ENCODE measurements at places on chromosomes 1 and 21.
A peak's percentile ranks its signal among the peaks of the same experiment; 100 is the strongest.

- DNase-seq, result peak; percentile 47
Measured at GRCh38 chr1:89904219-89904980, 83.6 kb downstream of the LRRC8D start.

DNA sequence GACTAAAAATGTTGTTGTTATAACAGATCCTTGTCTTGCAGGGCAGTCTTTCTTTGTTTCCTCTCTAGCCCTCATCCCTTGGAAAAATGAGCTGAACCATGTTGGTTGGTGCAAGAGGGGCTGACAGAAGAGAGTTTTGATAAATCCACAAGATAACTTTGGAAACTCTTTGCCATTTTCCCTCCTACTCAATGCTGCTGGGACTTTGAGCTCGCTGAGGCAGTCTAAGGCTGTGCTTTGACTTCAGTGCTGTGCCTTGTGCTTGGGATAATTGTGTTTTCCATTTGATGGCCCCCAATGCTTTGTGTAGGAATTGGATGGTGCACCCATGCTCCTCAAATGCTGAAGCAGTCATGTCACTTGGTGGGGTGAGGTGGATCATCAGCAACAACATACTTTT is 31.7 kb downstream of the ST6GALNAC3 start:
- no peak for DNase-seq

DNA sequence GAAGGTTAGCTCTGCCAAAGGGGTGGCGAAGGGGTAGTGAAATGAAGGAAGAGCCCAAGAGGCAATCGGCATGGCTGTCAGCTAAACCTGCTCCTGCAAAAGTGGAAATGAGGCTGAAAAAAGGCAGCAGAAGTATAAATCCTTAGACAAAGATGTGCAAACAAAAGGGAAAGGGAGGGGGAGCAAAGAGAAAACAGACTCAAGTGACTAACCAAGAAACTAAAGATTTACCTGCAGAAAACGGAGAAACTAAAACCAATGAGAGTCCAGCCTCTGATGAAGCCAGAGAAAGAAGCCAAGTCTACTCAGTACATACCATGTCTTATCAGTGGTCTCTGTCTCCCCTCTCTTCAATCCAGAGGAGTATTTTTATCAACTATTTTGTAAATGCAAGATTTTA is 25.4 kb downstream of the SCAF4 start:
- no peak for DNase-seq

DNA sequence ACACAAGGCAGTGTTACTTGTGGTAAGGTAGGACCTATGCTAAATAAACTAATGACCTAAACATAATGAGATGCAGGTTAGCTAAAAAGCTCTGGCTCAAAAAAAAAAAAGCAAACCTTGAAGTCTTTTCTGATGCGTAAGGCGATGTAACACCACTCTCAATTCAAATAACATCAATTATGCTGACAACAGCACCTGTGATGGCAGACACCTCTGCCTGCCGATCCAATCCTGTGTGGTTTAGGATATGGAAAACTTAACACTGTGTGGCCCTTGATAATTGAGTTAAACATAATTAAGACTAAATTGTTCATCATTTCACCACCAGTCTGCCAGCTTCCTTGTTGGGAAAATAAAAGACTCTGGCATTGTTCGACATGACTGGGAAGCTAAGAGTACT is 9.1 kb downstream of the RPAP2 start:
- DNase-seq, result no peak

- no peak for DNase-seq
Measured at GRCh38 chr1:30719406-30720270, 3.7 kb downstream of the MATN1 start.

DNA sequence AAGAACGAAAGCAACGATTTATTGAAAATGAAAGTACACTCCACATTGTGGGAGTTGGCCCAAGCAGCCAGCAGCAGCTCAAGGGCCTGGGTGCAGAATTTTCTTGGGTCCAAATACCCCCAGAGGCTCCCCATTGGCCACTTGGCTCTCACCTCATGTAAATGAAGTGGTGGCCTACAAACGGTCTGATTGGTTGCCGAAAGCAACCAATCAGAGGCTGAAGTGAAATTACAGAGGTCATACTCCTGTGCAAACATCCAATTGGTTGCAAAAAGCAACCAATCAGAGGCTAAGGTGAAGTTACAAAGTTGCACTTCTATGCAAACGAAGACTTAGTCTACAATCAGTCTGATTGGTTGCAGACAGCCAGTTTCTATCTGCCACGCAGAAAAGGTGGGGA is 31.9 kb downstream of the FAM163A start:
- no peak for DNase-seq

GRCh38 chr1:4736254-4736653 is 81.8 kb downstream of the AJAP1 start:
- DNase-seq, result peak; percentile 91

DNA sequence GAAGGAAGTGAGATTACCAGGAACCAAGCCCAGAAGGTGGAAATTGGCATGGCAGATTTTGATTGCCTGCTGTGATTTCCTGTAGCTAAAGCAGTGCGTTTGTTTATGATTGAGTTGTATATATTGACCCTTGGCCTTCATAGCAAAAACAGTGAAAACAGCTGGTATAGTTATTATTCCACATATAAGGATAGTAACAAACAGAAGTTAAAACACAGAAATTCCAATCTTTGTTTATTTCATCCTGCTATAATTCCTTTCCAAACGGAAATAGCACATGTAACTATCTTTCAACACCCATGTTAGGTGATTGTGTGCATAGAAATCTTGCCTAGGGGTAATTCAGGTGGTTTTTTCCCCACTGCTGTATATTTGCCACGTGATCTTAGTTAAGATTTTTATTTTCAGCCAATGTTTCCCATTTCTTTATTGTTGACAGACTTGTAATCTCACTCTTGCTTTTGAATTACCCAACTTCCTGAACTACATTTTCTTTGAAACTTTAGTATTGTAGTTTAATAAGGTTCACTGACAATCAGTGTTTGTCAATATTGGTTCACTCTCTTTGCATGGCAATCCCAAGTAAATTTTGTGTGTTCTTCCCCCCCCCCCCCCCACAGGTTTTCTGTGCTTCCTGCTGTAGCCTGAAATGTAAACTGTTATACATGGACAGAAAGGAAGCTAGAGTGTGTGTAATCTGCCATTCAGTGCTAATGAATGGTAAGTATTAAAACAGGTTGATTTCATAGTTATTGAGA is 102.7 kb downstream of the CC2D1B start:
- DNase-seq, result no peak

DNA sequence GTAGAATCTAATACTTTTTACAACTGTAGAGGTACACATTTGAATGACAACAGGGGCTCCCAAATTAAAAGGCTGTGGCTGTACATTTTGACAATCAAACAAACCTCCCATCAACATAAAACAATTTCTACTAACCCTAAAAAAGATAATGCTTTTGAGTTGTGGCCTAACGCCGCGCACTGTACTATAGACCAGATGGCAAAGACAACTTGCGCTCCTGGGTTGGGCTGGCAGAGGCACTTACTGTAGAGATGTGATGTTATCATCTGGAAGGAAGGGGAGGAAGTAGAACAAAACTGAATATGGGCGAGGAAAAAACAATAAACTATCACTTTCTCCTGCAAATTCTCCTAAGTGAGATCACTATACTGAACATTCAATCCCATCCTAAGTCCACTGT is 26.1 kb downstream of the SPRTN start:
- no peak for DNase-seq

- no peak for DNase-seq
Measured at GRCh38 chr1:68043443-68044090, 6.9 kb downstream of the DIRAS3 start.

GRCh38 chr1:175373786-175374623 is 181.4 kb upstream of the KIAA0040 start:
- peak; percentile 38 for DNase-seq

DNA sequence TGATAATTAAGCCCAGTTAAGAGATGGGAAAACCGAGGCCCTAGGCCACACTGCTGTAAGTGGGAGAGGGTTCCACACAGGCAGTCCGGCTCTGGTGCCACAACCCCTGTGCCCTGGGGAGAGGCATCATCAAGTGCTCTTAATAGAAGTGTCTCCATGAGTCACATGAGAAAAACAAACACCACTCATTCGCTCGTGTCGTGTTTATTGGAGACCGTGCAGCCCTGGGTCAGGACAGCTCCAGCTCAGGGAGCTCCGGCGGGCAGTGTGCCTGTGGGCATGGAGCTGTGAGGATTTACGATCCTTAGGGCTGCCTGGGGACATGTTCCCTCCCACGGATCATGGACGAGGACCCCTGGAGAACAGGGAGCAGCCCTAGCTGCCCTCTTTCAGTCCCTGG is 658.5 kb downstream of the AJAP1 start:
- DNase-seq, result no peak

GRCh38 chr1:152182944-152183361 is 23.9 kb upstream of the RPTN start:
- DNase-seq, result no peak

- no peak for DNase-seq
Measured at GRCh38 chr1:186187601-186188000, 187.5 kb downstream of the TPR start.

- no peak for DNase-seq
Measured at GRCh38 chr1:112672842-112673241, 1.6 kb upstream of the MOV10 start.

GRCh38 chr1:235012436-235013210 is 116.0 kb downstream of the TOMM20 start:
- DNase-seq, result no peak

GRCh38 chr21:32183396-32183795 is 95.5 kb downstream of the MIS18A start:
- DNase-seq, result no peak

DNA sequence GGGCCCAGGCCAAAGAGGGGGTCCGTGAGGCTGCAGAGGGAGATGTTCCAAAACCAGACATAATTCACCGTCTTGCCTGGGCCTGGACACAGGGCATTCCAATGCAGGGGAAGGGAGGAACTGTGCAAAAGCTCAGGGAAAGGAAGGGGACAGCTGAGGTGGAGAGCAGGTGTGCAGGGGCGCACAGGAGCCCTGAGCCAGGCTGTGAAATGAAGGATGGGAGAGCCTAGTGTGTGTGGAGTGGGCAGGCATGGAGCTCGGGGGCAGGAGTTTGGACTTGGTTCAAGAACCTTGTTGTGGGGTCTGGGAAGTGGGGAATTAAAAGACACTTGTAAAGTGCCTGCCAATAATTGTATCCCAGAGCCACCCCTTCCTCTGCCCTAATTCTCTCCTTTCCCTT is 2.3 kb downstream of the TNNI1 start:
- DNase-seq, result no peak

GRCh38 chr21:16421007-16421406 is 691.2 kb downstream of the USP25 start:
- DNase-seq, result no peak

DNA sequence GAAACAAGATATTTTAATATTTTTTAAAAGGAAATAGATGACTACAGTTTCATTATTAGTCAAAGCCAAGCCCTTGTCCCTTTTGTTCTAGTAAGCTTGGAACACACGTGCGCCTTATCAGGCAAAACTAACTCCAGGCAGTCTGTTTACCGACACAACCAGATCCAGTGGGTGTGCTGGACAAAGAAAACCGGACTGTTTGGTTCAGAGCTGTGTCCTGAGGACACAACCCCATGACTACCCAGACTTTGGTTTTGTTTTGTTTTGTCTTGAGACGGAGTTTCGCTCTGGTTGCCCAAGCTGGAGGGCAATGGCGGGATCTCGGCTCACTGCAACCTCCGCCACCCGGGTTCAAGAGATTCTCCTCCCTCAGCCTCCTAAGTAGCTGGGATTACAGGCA is 13.9 kb upstream of the RHOU start:
- DNase-seq, result no peak

DNA sequence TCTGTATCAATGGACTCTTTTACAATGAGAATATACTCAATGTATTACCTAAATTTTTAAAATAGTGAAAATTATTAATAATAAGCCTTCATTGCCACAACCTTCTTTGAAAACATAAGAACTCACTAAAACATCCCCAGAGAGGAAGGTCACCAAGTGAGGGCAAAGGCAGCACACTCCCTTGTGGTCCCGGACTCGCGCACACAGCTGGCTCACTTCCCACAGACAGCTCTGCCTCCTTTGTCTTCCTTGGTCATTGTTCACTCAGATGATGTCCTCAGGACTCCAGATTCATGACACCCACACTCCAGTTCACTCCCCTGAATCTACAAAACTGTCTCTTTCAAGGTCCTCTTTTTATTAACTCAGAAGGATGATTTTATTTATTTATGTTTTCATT is 19.2 kb upstream of the UBR4 start:
- DNase-seq, result no peak

GRCh38 chr1:43565600-43566360 is 35.1 kb downstream of the PTPRF start:
- DNase-seq, result no peak

GRCh38 chr1:218967254-218967653 is 206.4 kb upstream of the LYPLAL1 start:
- DNase-seq, result no peak

DNA sequence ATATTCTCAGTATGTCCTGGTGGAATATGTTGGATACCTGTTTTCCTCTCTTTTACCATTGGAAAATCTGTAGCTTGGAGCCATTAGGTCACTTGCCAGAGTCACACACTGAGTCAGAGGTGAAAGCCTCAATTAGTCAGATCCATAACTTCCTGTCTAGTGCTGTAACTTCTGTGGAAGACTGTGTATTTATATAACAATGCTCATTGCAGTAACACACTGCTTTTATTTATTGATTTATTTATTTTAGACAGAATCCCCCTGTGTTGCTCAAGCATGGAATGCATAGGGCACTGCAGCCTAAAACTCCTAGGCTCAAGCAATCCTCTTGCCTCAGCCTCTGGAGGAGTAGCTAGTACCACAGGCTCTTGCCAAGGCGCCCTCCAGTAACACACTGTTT is 1.3 kb upstream of the DOCK7 start:
- DNase-seq, result no peak

DNA sequence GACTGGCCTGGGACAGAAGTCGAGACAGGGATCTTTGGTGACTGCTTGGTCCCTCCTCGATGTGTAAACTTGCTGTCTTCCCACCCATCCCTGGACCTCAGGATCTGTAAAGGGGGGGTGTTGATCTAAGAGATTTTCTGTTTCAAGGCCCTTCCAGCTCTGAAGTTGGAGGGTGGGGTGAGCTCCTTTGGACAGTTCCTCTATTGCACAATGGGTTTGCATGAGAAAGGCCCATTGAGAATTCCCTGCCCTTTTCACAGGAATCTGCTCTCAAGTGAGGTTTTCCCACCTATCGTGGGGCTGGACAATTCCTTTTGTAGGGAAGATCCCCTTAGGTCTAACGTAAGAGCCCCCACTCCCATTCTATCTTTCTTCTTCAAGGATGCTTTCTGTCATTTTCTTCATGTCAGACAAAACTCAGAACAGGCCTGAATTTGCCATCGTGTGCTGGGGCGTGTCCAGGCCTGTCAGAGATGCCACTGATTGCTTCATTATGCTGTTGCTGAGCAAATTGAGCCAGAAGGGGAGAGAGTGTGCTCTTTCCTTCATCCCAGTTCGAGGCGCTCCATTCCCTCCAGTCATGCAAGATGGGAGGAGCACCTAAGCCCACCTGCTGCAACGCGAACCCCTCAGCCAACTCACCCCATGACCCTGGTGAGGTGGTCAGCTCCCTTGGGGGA is 149.9 kb upstream of the IGSF21 start:
- no peak for DNase-seq

GRCh38 chr1:178664278-178664677 is 60.8 kb upstream of the RALGPS2 start:
- DNase-seq, result peak; percentile 31

- DNase-seq, result peak; percentile 52
Measured at GRCh38 chr1:202162418-202163280, 2.2 kb upstream of the PTPN7 start.

GRCh38 chr1:30929135-30929889 is 20.8 kb upstream of the SDC3 start:
- peak; percentile 74 for DNase-seq

- no peak for DNase-seq
Measured at GRCh38 chr21:42282021-42282420, 33.2 kb downstream of the TFF3 start.

- no peak for DNase-seq
Measured at GRCh38 chr1:7279769-7280168, 491.3 kb upstream of the VAMP3 start.

All from KBM-7 (cell line).